Mucosa of descending colon (tissue), 3 donors: ENCODE measurements at places on chromosomes 3 and 15.
A peak's percentile ranks its signal among the peaks of the same experiment; 100 is the strongest.

- no peak for DNase-seq
These were observed 981.9 kb downstream of the TUSC7 start for GRCh38 chr3:117691526-117691925.

DNA sequence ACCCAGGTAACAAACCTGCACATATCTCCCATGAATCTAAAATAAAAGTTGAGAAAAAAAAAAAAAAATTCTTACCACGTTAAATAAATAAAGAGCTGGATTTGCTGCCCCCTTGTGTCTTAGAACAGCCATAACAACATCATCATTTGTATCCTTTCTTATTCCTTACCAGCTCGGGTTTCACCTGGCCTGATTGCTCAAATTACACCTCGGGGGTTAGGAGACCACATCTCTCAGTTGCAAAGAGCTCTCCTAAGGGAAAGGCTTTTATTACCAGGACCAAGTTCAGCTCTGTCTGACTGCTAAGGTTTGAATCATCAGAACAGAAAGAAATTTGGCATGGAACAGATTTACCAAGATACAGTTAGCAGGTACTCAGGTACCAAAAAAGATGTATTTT is 25.8 kb upstream of the RPL39L start:
- peak; percentile 60 for DNase-seq

DNA sequence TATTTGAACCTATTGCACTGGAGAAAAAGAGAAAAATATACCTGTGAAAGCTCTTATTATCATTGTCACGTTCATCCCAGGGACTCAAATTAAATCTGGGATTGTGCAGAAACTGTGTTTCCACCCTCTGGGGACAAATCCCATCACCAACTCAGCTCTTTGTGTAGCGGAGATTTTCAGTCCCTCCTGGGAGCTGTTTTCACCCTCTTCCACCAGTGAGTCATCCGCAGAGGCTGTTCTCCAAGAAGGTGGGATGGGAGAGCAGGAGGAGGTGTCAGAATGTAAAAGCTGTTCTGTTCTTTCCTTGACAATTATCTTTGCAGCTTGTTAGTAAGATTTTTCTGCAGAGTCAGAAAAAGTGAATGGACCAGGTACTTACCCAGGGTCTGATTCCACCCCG is 28.0 kb downstream of the SV2B start:
- DNase-seq, result no peak

DNA sequence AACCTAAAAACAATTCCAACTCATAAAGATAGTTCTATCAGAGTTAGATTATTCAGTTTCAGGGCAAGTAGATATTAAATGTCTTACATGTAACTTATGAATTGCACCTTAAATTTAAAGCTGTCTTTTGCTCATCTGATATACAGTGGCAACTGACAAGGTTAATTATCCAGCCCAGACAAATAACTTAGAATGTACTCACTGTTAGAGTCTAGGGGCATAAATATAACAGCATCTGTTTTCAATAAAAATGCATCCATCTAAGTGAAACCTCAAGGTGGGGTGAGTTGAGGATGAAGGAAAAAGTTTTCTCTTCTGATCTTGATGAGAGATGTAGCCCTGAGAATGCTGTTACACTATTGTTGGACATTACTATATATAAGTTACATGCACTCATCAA is 112.6 kb downstream of the FBN1 start:
- no peak for DNase-seq

- DNase-seq, result no peak
These were observed 10.7 kb downstream of the USP4 start for GRCh38 chr3:49329186-49329585.

DNA sequence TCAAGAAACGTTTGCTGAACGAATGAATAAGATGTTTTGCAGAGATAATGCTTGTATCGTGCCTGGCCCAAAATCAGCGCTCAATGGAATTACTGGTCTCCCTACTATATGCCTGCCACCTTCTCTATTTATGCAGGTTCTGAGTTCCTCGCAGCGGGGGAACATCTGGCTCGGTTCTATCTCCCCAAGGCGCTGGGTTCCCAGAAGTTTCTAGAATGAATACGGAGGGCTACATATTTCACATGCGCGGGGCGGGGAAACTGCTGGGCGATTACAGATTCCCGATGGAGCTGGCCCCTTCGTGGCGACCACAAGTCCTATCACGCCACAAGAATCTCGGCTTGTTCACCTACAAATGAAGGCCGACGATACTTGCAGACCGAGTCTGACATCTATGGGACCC is 411 bp upstream of the EIF2B5 start:
- DNase-seq, result no peak
